ENCODE measurements at places on chromosomes 13 and 19.

- no peak for DNase-seq
Observed at GRCh38 chr19:52190487-52191293, 838 bp downstream of the PPP2R1A start.

GRCh38 chr13:75325711-75326110 is 156.3 kb downstream of the TBC1D4 start:
- no peak for DNase-seq

DNA sequence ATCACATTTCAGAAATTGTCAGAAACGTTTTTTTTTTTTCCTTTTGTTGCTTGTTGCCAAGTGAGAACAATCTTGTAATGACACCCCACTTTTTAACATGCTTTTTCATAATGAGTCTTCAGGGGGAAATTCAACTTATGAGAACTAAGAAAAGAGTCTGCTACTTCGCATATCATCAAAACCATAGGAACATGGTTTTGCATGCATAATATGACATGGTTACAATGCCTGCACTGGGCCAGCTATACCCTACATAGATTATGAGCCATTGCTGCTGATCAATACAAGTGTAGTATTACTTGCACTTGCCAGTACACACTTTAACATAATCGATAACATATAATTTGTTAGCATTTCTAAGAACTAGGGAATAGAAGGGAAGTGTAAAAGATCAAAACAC is 191.0 kb upstream of the NBEA start:
- DNase-seq, result no peak

- no peak for DNase-seq
Observed at GRCh38 chr19:2053601-2054389, 2.8 kb upstream of the MKNK2 start.

GRCh38 chr13:75587679-75588078 is 38.1 kb downstream of the UCHL3 start:
- DNase-seq, result no peak

GRCh38 chr13:99140831-99141230 is 59.8 kb upstream of the UBAC2 start:
- DNase-seq, result no peak

GRCh38 chr13:41065078-41065477 is 3.8 kb downstream of the WBP4 start:
- no peak for DNase-seq
